ENCODE measurements at places on chromosomes 7 and 10.

- DNase-seq: no peak
Measured at GRCh38 chr7:100220586-100221230, 959 bp downstream of the PVRIG start.

DNA sequence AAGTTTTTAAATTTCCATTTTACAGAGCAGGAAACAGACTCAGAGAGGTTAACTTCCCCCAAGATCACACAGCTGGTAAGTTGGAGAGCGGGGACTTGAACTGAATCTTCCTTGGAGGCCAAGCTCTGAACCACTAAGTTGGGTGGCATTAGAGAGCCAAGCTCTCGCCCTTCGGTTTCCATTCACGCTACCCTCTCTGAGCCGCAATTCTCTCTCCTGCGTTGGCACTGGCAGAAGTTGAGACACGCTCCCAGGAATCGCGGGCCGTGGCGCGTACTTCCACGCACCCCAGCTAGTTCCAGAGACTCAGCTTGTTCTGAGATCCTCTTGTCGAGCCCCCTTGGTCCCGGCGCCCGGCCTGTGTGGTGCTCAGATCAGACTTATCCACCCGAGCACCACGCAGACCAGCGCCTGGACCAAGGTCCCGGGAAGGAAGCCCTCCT lies 29.3 kb upstream of the VAX1 start:
- no peak for DNase-seq

- DNase-seq: no peak
Measured at GRCh38 chr7:130974169-130974568, 240.2 kb upstream of the KLF14 start.

DNA sequence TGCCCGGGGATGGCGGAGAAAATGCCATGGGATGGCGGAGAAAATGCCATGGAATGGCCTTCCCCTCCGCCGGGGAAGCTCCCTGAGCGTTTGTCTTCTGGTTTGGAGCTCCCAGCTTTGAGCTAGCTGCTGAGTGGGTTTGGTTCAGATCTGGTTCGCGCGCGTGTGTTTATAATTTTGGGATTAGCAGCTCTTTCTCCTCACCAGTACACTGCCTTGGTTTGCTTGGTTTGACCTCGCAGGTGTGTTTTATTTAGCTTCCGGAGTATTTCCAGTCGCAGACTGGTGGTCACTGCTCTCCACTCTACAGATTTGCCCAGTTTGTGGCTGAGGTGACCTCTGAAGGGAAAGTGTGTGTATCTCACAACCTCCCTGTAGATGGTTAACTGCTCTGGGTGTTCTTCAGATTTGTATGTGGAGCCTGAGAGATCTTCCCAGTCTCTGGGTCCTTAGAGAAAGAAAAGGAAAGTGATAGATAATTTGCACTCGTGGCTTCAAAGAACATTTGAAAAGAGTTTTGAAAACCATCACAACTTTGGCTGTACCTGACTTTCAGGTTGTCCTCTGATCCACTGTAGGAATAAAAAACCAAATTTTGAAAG lies 597 bp downstream of the ZNF277 start:
- no peak for DNase-seq

GRCh38 chr10:14839305-14839695 lies 1.2 kb downstream of the HSPA14 start:
- DNase-seq: no peak

- no peak for DNase-seq
Measured at GRCh38 chr7:157498657-157499056, 161.9 kb downstream of the DNAJB6 start.

- no peak for DNase-seq
Measured at GRCh38 chr10:43940898-43941837, 292.5 kb upstream of the ZNF32 start.

DNA sequence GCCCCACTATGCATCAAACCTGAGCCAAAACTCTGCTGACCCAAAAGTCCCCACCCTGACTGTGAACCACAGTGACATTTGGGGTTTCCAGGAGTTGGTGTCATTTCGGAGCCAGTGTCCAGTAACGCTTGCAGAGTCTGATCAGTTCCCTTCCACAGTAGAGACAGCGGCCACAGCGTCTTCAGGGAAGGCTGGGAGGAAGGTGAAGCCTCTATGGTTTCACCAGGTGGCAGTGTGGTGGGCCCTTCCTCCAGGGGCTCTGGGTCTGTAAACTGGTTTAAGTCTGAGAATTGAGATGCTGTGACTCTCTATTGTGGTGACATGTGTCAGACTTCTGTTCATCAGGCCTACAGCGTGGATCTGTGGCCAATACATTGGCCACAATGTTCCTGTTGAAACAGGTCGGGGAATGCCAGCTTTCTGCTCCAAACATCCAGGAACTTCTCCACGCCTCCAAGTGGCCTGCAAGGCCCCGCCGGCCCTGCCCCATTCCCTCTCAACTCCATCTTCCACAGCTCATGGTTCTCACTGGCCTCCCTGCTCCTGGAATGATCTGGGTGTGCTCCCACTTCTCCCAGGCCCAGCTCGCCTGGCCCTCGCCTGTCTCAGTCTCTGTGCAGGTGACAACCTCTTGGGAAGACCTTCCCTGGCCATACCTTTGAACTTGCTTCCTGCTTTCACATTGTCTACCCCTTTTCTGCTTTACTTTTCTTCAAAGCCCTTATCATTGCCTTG lies 124.5 kb upstream of the FAM20C start:
- DNase-seq: no peak

DNA sequence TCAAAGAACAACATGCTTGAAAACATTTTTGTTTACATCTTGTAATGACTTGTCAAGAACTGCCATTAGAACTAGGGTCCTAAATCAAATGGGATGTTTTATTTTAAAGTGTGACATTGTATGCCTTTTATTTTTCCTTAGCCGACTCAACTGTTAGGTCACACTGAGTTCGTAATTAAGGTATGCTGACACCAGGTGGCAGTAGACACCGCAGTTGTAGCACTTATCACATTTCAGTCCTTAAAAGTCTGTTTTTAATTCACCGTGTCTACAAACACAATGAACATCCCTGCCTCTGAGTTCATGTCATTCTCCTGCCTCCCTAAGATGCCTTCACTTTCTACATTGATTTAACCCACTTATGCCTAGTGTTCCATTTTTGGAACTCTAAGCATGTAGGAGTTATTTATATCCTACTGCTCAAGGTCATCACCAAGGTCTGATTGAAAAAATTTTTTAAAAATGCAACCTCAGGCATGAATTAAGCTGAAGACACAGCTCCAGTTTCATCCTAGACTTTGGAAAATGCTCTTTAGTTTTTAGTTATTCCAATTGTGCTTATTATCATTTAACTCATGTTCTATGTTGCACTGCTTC lies 186.1 kb downstream of the BMPER start:
- no peak for DNase-seq

GRCh38 chr7:112058686-112059085 lies 147.5 kb downstream of the DOCK4 start:
- DNase-seq: no peak

DNA sequence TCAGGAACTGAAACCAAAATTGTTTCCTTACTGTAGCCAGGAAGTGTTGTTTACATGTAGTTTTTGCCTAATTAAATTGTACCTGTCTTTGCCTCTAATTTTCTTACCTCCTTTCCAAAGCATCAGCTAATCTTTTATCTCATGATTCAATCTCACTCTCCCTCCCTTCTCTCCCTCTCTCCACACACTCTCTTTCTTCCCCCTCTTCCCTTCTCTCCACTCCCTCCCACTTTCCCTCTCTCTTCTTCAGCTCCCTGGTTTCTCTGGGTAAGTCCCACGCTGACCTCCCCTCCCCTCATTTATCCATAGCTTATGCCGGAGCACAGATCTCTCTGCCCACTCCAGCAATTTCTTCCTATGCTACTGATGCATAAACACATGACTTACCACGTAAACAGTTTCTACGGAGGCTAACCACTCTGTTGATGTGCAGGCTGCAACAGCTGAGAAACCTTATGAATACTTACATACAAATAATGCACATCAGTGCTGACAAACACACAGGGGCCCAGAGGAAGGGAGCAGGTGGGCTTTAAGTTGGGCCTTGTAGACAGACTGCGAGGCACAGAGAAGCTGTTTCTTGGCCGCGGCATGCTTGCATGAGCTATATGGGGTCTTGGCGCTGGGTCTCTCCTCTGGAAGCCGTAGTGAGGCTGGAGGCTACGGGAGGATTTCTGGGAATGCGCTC lies 174.4 kb upstream of the PLXNA4 start:
- DNase-seq: no peak

- DNase-seq: no peak
Measured at GRCh38 chr10:34078017-34078744, 736.9 kb downstream of the PARD3 start.

DNA sequence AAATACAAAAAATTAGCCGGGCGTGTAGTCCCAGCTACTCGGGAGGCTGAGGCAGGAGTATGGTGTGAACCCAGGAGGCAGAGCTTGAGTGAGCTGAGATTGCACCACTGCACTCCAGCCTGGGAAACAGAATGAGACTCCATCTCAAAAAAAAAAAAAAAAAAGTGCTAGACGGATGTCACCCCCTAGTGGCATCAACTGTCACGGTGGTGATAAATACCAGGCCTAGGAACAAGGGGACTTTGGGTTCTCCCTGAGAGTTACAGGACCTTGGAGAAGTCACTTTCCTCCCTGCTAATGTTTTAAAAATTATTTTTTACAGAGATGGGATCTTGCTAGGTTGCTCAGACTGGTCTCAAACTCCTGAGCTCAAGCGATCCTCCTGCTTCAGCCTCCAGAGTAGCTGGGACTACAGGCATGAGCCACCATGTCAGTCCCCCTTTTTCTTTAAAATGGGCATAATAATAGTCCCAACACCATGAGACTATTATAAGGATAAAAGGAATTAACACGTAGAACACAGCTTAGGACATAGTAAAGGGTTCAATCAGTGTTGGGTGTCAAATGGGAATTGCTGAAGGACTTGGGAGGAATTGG lies 2.6 kb upstream of the TMEM130 start:
- no peak for DNase-seq

DNA sequence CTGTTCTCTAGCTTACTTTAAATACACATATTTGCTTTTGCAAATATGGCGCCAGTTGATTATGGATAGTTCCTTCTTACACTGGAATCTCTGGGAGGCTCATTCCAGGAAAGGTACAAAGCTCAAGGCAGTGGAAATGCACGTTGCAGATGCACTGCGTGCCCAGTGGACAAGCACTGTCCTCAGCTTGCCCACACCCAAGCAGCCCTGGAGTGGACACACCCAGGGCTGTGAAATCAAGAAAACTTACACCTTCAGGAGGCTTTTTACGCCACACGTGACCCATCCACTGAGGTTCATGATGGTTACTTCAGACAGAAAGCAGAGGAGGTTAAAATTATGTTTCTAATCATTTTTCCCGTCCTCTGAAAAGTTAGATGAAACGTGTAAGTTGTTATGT lies 248.5 kb downstream of the VTI1A start:
- no peak for DNase-seq

GRCh38 chr10:104732222-104732621 lies 91.1 kb downstream of the SORCS3 start:
- DNase-seq: no peak

DNA sequence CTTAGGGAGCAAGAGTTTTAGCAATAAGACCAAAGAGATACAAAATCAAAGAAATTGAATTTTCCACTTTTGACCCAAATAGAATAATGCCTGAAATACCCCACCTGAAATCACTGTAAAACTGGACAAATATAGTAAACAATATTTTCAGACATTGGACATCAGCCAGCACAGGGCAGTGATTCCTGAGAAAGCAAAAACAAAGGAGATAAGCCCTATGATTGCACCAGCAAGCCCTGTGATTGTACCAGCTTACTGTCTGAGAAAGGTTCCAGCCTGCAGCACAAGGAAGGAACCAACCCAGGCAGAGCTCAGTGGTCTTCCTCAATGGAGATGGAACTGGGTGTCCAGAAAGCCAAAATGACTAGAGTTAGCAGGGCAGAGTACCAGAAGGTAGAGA lies 10.3 kb downstream of the TMEM106B start:
- peak; percentile 20 for DNase-seq

GRCh38 chr7:11009631-11010030 lies 36.0 kb downstream of the PHF14 start:
- DNase-seq: no peak

DNA sequence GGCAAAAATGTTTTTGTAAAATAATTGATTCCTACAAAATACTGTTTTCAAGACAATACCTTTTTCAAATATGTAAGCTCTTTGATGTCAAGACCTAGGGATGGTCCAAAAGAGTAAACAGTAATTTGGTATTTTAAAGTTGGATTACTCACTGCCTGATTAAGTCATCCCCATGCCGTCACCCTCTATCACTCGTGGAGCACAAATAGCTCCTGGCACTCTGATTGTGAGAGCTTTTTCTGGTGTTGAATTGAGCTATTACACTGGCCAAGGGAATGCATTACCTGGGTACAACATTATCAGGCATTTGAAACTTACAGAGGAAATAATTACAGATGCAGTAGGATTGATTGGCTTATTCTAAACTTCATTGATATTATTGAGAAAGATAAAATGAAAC lies 231.9 kb upstream of the GRM3 start:
- DNase-seq: no peak

DNA sequence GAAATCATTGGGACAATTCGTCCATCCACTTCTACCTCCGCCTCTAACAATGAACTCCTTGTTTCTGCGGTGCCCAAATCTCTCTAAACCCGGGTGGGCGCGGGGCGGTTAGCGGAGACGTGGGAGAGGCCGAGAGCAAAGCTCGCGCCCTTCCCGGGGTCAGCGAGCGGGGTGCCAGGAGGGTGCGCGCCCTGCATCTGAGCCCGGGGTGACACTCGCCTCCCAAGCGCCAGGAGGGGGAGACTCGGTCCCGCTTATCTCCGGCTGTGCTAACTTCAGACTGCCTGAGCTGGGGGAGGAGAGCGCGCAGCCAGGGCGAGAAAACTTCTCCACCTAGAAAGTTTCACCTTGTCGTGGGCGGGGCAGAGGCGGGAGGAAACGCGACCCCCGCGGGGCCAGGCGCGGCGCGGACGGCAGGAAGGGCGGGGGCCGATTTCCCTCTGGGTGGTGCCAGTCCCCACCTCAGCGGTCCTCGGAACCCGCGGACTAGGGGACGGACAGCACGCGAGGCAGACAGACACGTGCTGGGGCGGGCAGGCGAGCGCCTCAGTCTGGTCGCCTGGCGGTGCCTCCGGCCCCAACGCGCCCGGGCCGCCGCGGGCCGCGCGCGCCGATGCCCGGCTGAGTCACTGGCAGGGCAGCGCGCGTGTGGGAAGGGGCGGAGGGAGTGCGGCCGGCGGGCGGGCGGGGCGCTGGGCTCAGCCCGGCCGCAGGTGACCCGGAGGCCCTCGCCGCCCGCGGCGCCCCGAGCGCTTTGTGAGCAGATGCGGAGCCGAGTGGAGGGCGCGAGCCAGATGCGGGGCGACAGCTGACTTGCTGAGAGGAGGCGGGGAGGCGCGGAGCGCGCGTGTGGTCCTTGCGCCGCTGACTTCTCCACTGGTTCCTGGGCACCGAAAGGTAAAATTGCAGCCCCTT lies at the start of gene MET:
MET (plus strand) TSS at position 516 of the 915 bp plus-strand sequence. CDS start 26,889 bp downstream, outside the sequence.
- DNase-seq: peak; percentile 68

GRCh38 chr7:80623503-80624252 lies 14.8 kb upstream of the CD36 start:
- no peak for DNase-seq

DNA sequence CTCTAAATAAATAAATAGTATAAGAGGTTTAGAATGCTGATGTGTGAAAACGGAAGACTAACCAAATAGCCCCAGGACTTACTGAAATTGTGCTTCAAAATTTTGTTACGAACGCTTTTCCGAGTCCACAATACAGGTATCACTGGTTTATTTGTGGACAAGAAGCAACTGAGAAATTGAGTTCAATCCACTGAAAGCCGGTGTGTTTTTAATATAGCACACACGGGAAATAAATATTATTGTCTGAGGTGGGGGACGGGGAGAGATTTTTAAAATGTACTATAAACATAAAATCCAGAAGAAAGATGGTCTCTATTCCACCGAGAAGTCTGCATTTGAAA lies 598 bp downstream of the SLC16A12 start:
- DNase-seq: no peak
